Pons (tissue), 1 donor: ENCODE measurements at places on chromosomes 5 and 9.
A peak's percentile ranks its signal among the peaks of the same experiment; 100 is the strongest.

DNA sequence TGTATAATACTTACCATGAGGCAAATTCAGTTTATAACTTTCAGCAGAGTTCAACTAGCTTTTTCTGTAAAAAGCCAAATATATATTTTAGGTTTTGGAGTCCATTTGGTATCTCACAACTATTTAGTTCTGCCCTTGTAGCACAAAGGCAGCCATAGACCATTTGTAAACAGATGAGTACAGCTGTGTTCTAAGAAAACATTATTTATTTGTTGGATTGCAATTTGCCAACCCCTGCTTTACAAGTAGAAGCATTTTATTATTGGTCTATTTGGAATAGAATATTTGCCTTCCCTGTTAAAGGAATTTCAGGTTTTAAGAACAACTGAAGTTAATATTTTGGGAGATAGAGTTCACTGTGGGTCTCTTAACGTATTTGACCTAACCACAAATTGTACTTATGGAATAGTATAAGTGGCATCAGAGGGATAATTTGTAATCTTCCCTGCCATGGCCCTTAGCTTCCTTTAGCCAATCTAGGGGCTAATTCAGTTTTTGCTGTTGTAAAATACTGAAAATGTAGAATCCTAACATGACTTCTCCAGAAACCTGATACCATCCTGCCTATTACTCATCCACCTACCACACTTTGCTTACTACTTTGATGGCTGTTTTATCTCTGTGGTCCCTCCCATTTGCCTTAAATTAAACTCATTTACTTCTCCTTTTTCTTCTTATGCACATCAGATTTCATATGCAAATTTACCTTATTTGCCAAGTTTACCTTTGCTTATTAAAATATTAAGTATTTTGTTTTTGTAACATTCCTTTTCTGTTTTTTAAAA lies 109.2 kb downstream of the DMXL1 start:
- peak; percentile 35 for DNase-seq

- DNase-seq = no peak
Observed at GRCh38 chr5:102596951-102597350, 98.2 kb upstream of the SLCO6A1 start.

DNA sequence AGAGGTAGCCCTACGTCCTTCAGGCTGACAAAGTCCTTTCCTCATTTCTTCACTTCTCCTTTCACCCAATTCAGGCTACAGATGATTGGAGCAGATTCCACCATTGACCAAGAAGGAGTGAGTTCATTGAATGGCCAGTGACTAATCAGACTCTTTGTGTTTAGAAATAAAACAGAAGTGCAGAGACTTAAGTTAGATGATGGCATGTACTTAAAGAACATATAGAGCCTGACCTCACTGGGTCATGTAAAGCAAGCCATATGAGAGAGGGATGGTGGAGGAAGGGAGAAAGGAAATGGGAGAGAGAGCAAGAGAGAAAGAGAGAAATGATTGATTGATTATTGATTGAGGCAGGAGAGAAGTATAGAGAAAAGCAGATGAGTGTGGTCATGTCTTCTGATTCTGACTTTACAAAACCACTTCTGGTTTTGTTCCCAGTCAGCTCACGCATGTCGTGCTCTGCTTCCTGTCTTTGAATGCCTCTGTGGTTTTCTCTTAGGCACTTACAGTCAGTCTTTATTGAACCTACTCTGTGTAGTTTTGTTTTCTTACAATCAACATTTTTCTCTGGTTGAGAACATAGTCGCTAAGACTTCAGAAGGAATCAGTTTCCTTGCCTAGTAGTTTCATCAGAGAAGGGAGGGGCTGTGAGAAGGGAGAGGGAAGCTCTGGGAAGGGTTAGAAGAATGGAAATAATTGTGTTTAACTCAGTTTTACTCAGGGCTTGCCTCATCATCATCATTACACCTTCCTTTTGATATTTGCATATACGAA lies 149.2 kb upstream of the KLF9 start:
- DNase-seq = peak; percentile 79

GRCh38 chr9:26755476-26755875 lies 137.1 kb downstream of the CAAP1 start:
- no peak for DNase-seq

GRCh38 chr9:126240835-126241234 lies 85.8 kb upstream of the MVB12B start:
- DNase-seq = no peak
